ENCODE measurements at places on chromosomes 7 and 10.

DNA sequence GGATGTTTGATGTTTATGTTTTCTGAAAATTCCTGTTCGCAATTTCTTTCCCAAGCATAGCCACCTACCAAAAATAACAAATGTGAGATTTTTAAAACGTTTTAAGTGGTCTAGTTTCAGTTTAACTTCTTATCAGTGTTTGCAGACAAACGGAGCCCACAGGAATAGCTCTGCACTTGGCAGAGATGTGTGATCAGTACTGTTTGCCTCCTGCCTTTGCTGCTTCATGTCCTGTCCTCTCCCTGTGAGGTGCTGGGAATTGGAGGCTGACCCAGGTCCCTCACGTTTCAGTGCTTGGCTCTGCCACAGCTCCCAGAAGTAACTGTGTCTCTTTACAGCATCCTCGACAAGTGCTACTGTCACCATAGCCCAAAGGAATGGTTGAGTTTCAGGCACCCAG, 1.2 kb downstream of the UCN3 start:
- DNase-seq, result no peak

- no peak for DNase-seq
These were observed 1.3 kb downstream of the PGAM2 start for GRCh38 chr7:44063894-44064651.

- no peak for DNase-seq
These were observed 177.2 kb downstream of the TAX1BP1 start for GRCh38 chr7:27917119-27917518.

- no peak for DNase-seq
These were observed 154.3 kb upstream of the SEMA3D start for GRCh38 chr7:85341121-85341520.

- DNase-seq, result no peak
These were observed 14.2 kb upstream of the SYPL1 start for GRCh38 chr7:106126170-106126938.

- no peak for DNase-seq
These were observed 227.7 kb upstream of the SEMA3E start for GRCh38 chr7:83876593-83876992.

DNA sequence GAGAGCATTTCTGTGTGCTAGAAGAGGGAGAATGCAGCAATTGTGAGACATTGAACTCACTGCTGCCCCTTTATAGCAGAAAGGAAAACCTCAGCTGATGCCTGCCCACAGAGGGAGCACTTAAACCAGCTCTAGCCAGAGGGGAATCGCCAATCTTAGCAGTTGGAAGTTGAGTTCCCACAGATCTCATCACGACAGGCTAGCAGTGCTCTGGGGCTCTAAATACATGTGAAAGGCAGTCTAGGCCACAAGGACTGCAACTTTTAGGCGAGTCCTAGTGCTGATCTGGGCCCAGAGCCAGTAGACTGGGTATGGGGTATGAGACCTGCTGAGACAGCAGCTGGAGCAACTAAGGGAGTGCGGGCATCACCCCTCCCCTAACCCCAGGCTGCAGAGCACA, 25.2 kb upstream of the PRR15 start:
- DNase-seq, result no peak

GRCh38 chr7:123023126-123023525, 27.6 kb upstream of the TAS2R16 start:
- no peak for DNase-seq

DNA sequence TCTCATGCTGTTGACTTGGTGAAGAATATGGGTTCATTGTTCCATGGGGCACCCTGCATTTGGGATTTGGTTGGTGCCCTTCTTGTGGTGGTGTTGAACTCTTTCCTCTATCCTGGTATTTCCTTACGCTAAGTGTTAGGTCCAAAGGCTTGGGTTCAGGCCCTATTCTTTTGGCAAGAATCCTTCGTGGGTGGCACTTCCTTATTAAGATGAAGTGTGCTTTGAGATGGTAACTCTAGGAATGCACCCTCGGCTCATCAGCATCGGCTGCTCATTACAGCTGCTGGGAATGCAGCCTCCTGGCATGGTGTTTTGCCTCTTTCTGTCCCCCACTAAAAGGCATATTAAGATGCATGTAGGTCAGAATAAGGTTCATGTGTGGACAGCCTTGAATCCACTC, 380.7 kb downstream of the RPS24 start:
- DNase-seq, result no peak

GRCh38 chr7:18511351-18512140, 16.0 kb downstream of the HDAC9 start:
- no peak for DNase-seq

GRCh38 chr7:156063241-156063810, 251.1 kb upstream of the SHH start:
- DNase-seq, result no peak

DNA sequence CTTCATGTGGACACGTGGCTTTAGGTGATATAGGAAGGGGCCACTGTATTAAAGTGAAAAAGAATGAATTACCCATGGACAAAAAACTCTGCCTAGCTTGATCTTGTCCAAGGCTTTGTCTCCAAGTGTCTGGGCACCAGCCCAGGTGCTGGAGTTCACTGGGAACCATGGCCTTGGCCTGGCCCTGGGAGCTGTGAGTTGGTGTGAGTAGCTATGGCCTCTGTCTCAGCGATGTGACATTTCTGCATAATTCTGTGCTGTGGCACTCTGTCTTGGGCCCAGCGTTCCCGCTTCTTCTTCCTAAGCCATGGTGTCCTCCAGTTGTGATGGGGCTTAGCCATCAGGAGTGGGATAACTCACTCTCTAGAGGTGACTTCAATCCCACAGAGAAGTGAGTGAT, 119.0 kb upstream of the PPP2R2D start:
- DNase-seq, result no peak
